Activated CD4-positive, CD25-positive, alpha-beta regulatory T cell (primary cell): ENCODE measurements at places on chromosomes 13 and 19.
A peak's percentile ranks its signal among the peaks of the same experiment; 100 is the strongest.

GRCh38 chr13:73412933-73413332 lies 354.1 kb downstream of the KLF5 start:
- no peak for DNase-seq

- DNase-seq: peak; percentile 84
Measured at GRCh38 chr19:17334414-17335409, at the start of gene ANO8. Gene ANO8 (minus strand): TSS chr19:17334855. CDS start chr19:17334670, 185 bp downstream.

DNA sequence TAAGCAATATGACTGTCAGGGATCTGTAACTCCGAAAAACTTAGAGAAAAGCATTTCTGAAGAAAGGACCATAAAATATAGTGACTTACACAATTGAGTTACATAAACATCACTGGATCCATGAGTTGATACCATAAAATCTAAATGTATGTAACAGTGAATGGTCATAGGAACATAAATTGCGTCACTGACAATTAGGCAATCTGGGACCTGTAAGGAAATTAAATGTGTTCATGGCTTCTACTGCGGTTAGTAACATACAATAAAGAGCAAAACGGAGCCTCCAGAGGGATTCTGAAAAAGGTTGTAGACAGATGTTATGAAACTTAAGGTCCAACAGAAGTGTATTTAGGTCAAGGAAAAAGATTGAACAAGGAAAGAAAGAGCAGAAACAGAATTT lies 27.1 kb downstream of the POU4F1 start:
- DNase-seq: no peak

- DNase-seq: peak; percentile 4
Measured at GRCh38 chr13:25286308-25286968, 850 bp downstream of the MTMR6 start.

DNA sequence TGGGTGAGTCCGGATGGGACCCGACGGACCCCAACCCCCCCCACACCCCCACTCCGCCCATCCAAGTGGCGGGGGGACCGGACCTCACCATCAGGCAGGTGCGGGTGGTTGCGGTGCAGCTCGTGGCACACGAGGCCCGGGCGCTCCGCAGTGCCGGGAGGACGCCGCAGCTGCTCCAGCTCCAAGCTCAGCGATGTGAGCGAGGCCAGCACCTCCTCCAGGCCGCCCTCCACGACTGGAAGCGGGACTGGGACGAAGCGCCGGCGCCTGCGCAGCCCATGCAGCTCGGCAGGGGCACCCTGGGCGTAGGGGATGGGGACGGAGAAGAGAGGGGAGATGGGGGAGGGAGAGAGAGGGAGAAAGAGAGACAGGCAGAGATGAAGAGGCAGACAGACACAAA lies 30.1 kb upstream of the OLFM2 start:
- no peak for DNase-seq

GRCh38 chr19:35513628-35514281 lies at the start of gene DMKN:
Gene DMKN (minus strand): TSS chr19:35513649. CDS start chr19:35513475, 174 bp downstream.
- no peak for DNase-seq

- no peak for DNase-seq
Measured at GRCh38 chr13:20782116-20782708, 8.5 kb upstream of the EEF1AKMT1 start.

- no peak for DNase-seq
Measured at GRCh38 chr19:50573741-50574461, 5.7 kb upstream of the LRRC4B start.

- DNase-seq: no peak
Measured at GRCh38 chr19:39805104-39805503, 26.4 kb downstream of the LEUTX start.

DNA sequence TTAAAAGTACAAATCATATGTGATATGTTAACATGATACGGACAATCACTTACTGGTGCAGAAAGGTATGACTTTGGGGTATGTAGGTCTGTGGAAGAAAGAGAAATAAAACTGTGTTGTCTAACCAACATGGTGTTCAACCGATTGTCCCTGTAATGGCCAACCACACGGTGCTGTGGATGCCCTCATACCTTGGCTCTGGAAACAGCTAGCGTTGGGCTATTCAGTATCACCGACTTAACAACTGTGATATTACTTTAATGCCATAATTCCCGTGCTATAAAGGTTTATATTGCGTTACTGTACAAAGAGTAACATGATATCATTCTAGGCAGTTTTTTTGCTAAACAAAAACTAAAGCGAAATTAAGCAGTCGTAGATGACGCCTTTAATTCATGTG lies 448.3 kb downstream of the EFNB2 start:
- no peak for DNase-seq

- DNase-seq: peak; percentile 50
Measured at GRCh38 chr19:41263042-41263849, 926 bp upstream of the HNRNPUL1 start.

- no peak for DNase-seq
Measured at GRCh38 chr13:90122531-90122930, 1225.0 kb upstream of the MIR17HG start.

- no peak for DNase-seq
Measured at GRCh38 chr19:50465986-50466705, 10.2 kb upstream of the EMC10 start.

GRCh38 chr13:28338006-28338574 lies 156.8 kb downstream of the FLT1 start:
- DNase-seq: no peak

- no peak for DNase-seq
Measured at GRCh38 chr13:79631051-79631659, 150.2 kb downstream of the NDFIP2 start.

DNA sequence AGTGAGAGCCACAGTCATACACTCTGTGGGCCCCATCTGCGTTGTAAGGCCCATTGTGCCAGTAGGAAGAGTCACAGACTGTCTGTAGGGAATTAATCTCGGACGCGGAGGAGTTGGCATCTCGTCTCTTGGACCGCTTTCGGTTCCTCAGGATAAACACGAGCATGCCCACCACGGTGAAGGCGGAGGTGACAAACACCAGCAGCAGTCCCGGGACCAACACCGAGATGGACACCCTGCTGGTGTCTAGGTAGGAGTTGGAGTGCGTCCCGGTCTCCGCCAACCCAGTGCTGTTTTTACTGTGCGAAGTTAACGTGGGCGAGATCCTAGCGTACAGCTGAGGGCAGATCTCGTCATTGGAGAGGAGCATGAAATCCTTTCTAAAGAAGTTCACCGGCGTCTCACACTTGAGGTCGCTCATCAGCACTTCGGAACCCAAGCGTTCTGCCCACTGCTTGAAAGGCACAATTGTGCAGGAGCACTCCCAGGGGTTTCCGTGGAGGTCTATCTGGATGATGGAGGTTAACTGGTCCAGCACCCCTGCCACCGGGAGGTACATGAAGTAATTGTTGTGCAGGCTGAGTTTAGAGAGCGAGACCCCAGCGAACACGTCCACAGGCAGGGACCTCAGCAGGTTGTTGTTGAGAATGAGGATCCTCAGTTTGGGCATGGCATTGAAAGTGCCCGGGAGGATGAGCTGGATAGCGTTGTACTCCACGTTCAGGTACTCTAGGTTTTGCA lies 2.7 kb downstream of the SLITRK1 start:
- DNase-seq: no peak

GRCh38 chr19:33746159-33746558 lies 50.5 kb upstream of the KCTD15 start:
- DNase-seq: no peak

- no peak for DNase-seq
Measured at GRCh38 chr19:7870571-7871436, 3.4 kb downstream of the PRR36 start.

- DNase-seq: no peak
Measured at GRCh38 chr13:97397267-97397666, 36.7 kb upstream of the RAP2A start.

DNA sequence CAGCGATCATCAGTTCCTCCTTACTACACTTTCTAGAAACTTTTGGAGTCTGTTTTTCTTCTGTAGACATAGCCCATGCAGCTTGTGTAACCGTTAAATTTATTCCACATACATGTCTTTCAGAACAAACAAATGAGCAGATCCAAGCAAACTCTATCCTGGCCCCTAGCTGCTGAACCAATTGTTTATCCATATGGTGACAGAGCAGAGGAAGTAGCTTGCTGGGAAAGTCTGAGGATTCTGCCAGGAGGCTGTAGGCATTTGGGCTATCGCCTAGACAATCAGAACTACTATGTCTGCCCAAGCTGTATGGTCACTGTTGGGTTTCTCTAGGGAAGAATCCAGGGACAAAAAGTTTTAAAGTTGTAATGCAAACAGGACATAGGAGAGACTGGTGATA lies 343.7 kb downstream of the SPRY2 start:
- no peak for DNase-seq

DNA sequence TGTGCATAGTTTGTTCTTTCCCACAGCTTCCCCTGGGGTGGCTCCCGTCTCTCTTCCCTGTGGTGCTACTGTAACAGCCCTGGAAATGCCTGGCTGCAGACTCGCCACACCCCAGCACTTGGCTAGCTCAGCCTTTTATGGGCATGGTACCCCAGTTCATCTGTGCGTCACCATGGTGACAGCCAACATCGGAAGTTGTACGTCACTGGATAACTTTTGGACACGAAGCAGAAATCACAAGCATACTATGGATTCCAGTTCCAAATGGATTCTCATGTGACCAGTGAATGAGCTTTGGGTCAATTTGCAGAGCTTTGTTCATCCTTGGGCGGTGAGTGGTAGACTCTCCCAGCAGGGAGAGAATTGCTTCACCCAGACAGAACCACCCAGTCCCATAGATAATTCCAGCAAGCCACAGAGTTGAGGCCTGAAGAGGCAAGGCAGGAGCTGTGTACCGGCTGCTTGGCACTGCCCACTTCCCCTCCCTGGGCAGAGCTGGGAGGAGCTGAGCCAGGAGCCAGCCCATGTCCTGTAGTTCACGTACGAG lies 54.4 kb downstream of the COL4A2 start:
- DNase-seq: no peak

DNA sequence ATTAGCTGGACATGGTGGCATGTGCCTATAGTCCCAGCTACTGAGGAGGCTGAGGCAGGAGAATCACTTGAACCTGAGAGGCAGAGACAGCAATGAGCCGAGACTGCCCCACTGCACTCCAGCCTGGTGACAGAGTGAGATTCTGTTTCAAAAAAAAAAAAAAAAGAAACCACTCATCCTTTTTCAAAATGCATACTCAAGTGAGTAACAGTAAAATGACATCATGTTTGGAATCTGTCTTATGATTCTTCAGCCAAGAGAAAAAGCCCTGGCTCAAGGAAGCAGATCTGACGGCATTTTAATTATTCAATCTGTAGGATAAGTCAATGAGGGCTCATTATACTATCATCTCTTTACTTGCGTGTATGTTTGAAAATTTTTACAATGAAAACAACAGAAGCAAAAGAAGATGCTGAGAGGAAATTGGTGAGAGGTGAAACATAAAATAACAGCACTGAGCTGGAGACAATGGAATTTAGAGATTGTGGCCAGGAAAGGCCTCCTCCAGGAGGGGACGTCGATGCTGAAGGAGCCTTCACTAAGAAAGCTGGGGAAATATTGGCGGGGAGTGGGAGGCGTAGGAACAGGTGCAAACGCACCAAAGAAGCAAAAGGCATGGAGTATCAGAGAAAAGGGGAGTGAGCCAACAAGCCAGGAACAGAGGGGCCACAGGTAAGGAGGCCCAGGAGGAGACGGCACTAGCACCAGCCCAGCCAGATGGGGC lies 12.9 kb upstream of the CCNE1 start:
- no peak for DNase-seq

DNA sequence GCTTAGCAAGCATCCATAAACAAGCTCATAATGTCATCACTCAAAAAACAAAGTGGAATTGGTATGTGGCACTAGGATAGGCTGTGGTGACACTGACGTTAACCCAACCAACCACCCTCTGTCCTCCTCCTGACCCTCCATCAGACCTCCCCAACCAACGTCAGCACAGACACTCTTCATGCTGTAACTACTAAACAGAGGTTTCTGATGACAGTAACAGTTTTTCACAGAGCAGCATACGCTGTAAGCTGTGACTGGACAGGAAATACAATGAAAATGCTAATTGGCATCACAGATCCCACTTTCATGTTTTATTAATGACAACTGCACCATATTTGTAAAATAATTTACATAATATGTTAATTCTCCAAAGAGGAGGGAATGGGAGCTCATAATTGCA lies 238.0 kb downstream of the IRS2 start:
- no peak for DNase-seq

DNA sequence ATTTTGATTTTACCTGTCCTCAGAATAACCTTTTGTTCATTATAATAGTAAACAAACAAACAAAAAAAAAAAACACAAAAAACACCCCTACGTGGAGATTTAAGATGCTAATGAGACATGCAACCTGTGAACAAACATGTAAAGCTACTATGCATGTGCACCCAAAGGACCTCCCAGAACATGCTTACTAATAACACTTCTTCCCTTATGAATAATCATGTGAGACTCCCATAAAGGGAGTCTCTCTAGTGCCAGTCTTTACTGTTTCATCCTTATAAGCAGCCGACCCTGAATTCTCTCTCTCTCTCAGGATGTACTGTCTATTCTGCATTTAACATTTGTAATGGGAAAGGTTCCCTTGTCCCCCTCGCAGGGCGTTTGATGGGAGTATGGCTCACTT lies 1051.1 kb downstream of the PCDH17 start:
- DNase-seq: no peak

GRCh38 chr13:24605923-24606372 lies 74.3 kb upstream of the ATP12A start:
- no peak for DNase-seq

DNA sequence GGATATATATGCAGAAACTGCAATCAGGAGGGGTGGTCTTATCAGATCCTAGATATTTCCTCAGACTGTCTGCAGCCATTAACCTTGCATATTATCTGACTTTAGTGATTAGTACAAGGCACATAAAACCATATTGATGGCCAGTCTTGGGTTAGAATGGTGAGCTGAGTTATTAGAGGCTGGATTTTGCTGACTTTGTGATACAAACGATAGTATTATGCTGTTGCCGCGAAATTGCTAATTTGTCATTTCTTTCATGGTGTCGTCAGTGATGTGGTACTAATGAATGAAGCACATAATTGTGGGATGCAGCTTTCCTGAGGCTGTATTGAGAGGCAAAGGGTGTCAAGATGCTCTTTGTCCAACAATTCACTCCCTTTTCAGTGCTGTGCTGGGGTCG lies 172.5 kb downstream of the TEX29 start:
- DNase-seq: no peak

DNA sequence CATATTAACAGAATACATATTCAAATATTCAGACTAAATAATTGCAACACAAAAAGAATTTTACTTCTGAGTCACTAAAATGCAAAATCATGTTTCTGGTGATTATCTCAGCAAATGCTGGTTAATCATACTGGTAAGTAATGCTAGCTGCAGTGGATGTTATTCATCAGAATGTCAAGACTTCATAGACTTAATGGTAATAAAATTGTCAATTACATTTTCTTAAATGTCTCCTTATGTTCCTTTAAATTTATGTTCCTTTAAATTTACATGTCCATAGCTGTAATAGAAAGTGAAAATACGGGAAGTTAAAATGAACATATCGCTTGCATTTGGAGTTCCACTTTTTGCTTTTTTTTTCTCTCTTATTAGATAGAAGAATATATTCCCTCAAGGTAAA lies 853.0 kb downstream of the SLITRK6 start:
- DNase-seq: no peak
